Activated naive CD8-positive, alpha-beta T cell treated with anti-CD3 and anti-CD28 coated beads for 36 hours (primary cell): ENCODE measurements at places on chromosomes 1 and 21. TPM values are rescaled to one million over a fixed set of nuclear protein-coding genes. Genes with fewer than 3 reads are reported as not detected.

Gene UQCRHL
- total RNA-seq, result 1.9 TPM

Gene RABGGTB
- 236 TPM for total RNA-seq

Gene DCST1
- not detected for total RNA-seq

Gene KIAA0040
- 27.6 TPM for total RNA-seq

- no peak for DNase-seq
These were observed 143.8 kb downstream of the TGFB2 start for GRCh38 chr1:218488986-218489385.

GRCh38 chr1:178037510-178038253 is 56.2 kb upstream of the RASAL2 start:
- DNase-seq, result no peak

- peak; percentile 74 for DNase-seq
These were observed at the start of gene RALGPS2 for GRCh38 chr1:178724728-178725465. RALGPS2 (plus strand) TSS chr1:178725244; CDS start chr1:178776765, 51,521 bp downstream.

- no peak for DNase-seq
These were observed 1.5 kb downstream of the F13B start for GRCh38 chr1:197065559-197065958.
